ENCODE measurements at places on chromosomes 16 and 17.

- DNase-seq = peak; percentile 46
These were observed 9.7 kb upstream of the NKD1 start for GRCh38 chr16:50538411-50539052.

DNA sequence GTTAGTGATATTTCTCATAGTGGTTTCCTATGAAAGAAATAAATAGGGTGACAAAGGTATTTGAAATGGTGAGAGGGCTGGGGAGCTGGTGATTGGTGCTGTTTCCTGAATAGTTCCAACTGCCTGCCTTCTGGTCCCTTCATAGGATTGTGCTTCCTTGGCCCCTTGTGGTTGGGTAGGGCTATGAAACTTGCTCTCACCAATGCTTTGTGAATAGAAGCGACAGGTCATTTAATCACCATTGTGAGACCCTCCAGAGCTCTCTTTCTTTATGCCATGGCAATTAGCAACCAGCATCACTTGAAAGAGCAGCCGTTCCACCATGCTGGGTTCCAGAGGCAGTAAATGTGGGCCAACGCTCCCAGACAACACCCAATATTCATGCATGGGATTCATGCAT, 23.7 kb upstream of the WWOX start:
- no peak for DNase-seq

DNA sequence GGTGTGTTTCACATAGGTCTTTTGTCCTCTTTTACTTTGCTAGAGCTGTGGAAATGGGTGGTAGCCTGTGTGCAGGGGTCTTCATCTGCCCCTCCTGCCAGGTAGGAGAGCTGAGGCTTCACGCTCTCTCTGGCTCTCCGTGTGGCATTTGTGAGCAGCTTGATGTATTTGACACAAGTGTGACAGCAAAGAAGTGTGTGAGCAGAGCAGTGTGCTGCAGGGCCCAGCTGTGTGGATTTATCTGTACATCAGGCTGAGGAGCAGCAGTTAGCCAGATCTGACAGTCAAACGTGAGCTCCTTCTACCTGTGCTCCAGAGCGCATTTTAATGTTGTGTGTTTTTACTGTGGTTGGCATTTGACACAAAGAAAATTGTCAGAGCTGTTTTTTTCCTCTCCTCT, 101.8 kb downstream of the FTO start:
- no peak for DNase-seq

- DNase-seq = no peak
These were observed 35.9 kb upstream of the CHMP6 start for GRCh38 chr17:80955671-80956280.

DNA sequence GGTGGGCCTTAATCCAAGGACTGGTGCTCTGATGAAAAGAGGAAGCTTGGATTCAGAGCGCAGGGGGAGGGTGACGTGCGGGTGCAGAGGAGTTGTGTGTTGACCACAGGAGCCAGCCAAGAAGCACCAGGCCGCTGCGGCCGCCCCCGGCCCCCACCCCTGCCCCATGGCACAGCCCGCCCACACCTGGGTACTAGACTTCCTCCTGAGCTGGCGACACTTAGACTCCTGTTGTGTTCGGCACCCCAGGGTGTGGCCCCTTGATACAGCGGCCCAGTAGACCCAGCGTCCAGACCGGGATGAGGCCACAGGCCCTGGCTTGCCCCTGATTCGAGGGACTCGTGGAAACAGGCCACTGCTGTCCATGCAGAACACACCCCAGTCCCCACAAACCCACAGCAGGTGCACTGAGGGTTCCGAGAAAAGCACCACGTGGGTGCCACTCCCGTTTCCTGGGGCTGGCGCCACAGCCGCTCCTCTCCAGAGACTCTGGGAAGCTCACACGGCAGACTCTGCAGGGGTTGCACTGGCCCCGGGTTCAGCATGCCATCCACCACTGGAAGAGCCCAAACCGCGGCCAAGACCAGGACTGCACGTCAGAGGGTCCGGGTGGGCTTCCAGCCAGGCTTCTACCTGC, 5.7 kb upstream of the SNAI3 start:
- DNase-seq = no peak

DNA sequence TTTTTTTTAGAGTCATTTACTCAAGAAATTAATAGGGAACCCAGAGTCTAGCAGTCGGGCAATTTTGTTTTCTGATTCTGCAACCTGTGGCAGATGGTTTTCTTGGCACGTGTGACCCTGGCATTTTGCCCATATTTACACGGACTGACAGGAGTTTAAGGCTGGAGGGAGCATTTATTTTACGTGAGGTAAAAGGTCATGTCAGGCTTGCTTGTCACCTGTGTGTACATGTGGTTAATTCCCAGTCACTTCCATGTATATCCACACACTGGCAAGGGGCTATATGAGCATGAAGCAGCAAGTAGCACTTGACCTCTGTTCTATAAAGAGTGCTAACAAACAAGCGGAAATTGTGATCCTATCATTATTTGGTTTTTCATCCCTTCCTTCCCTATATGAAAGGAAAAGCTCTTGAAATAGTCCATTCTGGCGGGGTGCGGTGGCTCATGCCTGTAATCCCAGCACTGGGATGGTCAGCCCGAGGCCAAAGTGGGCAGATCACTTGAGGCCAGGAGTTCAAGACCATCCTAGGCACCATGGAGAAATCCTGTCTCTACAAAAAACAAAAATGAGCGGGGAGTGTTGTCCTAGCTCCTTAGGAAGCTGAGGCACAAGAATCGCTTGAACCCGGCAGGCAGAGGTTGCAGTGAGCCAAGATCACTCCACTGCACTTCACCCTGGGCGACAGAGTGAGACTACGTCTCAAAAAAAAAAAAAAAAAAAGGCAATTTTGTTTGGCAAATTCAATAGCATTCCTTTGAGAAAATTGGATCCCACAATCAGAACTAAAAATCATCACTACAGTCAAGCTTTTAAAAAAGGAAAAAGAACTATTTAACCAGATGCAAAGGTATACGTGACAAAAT, 2.1 kb downstream of the SPAG9 start:
- DNase-seq = peak; percentile 95

DNA sequence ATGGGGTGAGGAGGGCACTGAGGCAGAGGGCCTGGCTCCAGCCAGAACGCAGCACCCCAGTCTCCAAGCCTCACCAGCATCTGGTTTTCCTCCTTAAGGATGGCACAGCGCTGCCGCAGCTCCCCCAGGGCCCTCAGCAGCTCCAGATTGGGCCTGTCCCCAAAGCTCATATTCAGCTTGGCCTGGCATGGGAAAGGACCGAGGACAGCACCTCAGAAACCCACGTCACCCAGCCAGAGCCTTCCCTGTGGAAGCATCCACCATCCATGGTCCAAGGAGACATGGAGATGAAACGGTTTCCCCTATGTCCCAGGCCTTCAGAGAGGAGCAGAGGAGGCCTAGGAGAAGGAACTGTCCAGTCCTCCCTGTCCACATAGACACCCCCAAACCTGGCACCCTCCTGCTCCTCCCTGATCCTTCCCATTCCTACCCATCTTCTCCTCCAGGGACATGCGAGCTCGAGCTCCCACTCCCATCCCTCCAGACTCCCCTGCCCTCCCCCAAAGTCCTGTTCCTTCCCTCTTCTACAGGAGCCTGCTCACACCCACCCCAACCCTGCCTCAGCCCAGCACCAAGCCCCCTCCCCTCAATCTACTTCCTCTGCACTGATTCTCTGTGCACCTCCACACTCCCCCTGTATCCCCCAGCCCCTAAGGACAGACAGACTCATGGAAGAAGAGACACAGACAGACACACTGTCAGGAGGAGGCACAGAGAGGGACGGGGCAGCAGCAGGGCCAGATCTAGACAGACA, 1.8 kb downstream of the TSPOAP1 start:
- DNase-seq = no peak

GRCh38 chr17:44604768-44605485, 47.6 kb downstream of the FZD2 start:
- no peak for DNase-seq

- DNase-seq = peak; percentile 32
These were observed 18.5 kb downstream of the ARL4D start for GRCh38 chr17:43416998-43417890.

- no peak for DNase-seq
These were observed 13.9 kb upstream of the CAPNS2 start for GRCh38 chr16:55552621-55553020.

GRCh38 chr16:24689128-24689527, 40.3 kb upstream of the TNRC6A start:
- DNase-seq = peak; percentile 26

- no peak for DNase-seq
These were observed 2.7 kb downstream of the CENPX start for GRCh38 chr17:82019690-82020571.

- DNase-seq = no peak
These were observed 3.3 kb downstream of the SYNRG start for GRCh38 chr17:37605813-37606505.

GRCh38 chr16:50152351-50152806, 727 bp upstream of the TENT4B start:
- DNase-seq = peak; percentile 56

GRCh38 chr17:31672161-31672819, 186.8 kb downstream of the COPRS start:
- peak; percentile 47 for DNase-seq

DNA sequence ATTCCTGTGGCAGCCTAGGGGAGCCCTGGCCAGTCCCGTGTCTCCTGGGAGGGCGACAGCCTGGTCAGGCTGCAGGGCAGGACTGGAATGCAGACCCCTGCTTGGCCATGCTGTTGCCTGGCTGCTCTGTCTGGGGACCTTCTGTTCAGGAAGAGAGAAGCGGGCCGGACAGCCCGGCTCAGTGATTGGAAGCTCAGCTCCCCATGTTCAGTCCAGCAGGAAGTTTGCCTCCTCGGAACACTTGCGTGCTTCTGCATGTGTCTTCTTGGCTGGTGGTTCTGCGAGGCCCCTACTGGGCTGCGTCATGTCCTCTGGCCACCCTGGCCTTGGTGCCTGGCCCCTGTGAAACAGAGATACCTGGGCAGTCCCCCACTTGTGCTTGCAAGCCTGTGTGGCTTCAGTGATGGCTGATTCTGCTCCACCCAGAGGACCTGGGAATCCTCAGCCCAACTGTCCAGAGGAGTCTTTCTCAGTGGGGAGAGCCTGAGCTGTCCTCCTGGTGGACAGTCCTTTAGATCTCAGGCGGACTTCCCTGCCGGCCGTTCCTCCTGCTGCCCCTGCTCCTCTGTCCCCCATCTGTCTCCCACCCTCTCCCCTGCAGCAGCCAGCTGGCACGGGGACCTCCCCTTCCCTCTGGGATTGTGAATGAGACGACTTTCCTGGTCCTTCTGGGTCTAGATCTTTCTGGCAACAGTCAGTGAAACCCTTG, 279.5 kb downstream of the SEC14L1 start:
- no peak for DNase-seq

DNA sequence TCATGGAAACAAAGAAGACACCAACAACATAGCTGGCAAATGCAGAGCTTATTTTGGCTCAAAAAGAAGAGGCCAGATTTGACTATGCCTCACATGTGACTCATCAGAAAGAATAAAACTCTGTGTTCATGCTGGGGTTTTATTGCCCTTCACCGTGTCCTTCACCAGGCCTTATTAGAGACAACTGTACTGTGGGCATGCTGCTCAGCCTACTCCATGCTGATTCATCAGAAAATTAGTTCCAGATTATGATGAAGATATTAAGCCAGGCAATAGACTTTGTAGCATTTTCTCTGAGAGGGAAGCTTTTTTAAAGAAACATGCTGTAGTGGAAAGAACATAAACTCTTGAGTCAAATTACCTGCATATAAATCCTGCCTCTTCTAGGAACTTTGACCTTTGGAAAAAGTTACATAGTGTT, 89.8 kb downstream of the CYB561 start:
- no peak for DNase-seq

GRCh38 chr17:7886227-7887037, 2.2 kb upstream of the CHD3 start:
- DNase-seq = peak; percentile 67

DNA sequence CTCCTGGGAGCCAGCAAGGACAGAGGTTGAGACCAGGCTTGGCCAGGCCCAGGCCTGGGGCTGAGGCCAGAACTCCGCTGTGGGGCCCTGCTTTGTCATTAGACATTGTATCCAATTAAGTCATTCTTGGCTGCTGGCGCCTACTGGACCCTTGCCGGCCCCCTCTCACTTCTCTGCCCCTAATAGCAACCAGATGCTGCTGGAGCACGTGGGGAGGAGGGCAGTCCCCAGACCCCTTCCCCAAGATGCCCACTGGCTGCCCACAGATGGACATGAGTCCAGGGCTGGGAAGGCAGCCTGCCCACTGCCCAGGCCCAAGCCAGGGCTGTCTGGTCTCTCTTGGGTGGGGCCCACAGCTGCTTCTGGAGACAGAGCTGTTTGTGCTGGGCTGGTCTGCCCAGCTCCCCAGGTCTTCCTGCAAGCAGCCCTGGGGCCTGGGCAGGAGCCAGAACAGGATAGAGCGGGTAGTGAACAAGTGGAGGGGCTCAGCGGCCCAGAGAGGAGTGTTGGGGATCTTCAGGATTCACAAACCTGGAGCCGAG, 7.8 kb downstream of the PLXDC1 start:
- no peak for DNase-seq

DNA sequence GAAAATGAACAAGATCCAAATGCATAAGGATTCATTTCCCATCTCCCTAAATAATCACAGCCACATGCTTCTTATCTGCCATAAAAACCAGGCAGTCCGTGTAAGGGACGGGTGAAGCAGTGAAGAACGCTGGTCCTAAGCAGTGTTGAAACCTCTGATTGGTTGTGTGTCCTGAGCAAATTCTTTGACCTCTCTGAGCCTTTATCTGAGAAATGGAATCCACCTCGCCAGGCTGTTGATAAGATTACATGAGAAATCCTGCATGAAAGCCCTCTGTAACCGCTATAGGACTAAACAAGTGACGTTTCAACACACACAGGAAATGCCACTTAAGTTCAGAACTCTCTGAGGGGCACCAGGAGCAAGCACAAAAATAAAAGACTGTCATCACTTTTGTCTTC, 26.8 kb downstream of the GAS7 start:
- DNase-seq = no peak

DNA sequence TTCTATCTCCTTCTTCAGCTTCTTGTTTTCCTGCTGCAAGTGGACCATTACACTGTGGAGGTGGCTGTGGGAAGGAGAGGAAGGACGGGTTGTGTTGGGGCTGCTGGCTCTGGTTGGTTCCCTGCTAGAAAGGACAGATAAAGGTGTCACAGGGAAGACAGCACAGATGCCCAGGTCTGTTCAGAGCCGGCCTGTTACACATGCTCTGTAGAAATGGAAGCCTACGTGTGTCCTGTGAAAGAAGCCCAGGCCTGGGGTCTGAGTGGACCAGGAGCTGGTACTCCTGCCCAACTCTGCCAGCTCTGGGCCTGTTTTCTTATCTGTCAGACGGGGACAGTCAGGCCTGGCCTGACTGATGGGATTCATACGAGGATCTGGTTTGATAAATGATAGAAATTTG, 26.4 kb downstream of the DHX38 start:
- no peak for DNase-seq

GRCh38 chr17:70076189-70076588, 1.2 kb downstream of the KCNJ16 start:
- DNase-seq = no peak

- DNase-seq = no peak
These were observed 61.2 kb downstream of the USP31 start for GRCh38 chr16:23088018-23088417.

DNA sequence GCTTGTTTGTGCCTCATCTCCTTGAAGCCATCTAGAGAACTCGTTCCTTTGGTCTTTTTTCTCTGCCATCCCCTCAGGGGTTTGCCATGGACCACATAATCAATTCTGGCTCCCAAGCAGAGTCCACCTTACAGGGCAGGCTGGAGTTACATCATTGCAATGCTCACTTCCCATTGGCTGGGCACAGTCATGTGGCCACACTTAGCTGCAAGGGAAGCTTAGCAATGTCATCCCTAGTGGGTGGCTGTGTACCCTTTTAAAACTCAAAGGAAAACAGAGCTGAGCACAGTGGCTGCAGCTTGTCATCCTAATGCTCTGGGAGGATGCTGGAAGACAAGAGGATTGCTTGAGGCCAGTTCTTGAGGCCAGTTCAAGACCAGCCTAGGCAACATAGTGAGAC, 41.9 kb upstream of the POLR3E start:
- DNase-seq = no peak
